Activated CD4-positive, alpha-beta T cell treated with anti-CD3 and anti-CD28 coated beads for 4 hours (primary cell): ENCODE measurements at places on chromosomes 7 and 10.

- no peak for DNase-seq
Observed at GRCh38 chr10:117271427-117271826, 30.5 kb downstream of the SLC18A2 start.

GRCh38 chr10:132918264-132918616 is 24.1 kb downstream of the CFAP46 start:
- no peak for DNase-seq

- DNase-seq, result no peak
Observed at GRCh38 chr7:46414946-46415345, 493.9 kb upstream of the IGFBP3 start.

GRCh38 chr7:149624419-149625339 is 127.1 kb upstream of the ZNF746 start:
- peak; percentile 86 for DNase-seq

- DNase-seq, result no peak
Observed at GRCh38 chr10:106612381-106612780, 552.1 kb downstream of the SORCS1 start.

GRCh38 chr7:4725014-4725849 is 43.1 kb downstream of the FOXK1 start:
- DNase-seq, result peak; percentile 40

DNA sequence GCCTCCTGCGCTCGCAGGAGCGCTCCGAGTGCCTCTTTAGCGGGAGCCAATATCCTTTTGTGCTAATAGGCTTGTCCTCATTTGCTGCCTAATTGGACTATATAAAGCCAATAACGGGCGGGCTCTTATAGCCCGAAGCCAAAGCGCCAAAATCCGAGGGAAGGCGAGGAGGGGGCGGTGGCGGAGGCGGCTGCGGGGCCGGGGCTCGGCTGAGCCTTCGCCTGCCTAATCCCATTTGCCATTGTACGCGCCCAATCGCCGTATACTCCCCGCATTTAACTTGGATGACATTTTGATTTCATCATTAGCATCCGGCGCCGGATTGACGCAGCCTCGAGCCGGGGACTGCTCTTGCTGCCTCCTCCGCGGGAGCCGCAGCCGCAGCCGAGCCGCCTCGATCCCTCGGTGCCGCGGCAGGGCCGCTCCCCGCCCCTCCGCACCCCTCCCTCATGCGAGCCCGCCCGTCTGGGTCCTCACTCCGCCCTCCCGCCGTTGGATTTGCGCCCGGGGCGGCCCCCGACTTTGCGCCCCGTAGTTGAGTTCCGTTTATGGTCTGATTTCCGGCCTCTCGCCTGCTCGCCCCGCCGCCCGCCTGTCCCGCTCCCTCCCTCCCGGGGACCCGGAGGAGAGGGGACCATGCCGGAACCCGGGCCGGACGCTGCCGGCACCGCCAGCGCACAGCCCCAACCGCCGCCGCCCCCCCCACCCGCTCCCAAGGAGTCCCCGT is at the start of gene HMX3:
HMX3 (plus strand) TSS at position 556 of the 727 bp plus-strand sequence; CDS start at position 637, 81 bp downstream.
- no peak for DNase-seq

- no peak for DNase-seq
Observed at GRCh38 chr10:56867236-56867635, 506.2 kb upstream of the ZWINT start.

- DNase-seq, result no peak
Observed at GRCh38 chr10:44990302-44990655, 10.4 kb upstream of the ZNF22 start.

- DNase-seq, result peak; percentile 20
Observed at GRCh38 chr7:12685550-12685949, 1.9 kb upstream of the ARL4A start.

DNA sequence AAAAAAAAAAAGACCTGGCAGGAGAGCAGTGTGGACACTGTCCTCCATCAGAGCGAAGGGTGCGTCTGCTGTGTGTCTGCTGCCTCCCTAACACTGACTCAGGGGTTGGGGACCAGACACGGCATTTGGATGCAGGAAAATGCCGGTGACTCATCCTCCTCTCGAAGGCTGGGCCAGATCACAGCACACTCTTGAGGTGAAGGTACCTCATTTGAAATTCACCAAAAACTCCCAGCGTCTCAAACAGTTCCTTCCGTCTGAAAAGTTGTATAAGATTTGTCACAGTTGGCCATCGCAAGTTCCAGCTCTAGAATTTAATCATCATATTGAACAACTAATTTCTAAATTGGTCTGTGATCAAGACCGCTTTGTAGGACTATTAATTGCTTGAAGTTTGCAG is 118.1 kb upstream of the LYZL2 start:
- peak; percentile 48 for DNase-seq

GRCh38 chr10:26437637-26438461 is at the start of gene APBB1IP:
APBB1IP (plus strand) TSS chr10:26438341; CDS start chr10:26492327, 53,986 bp downstream.
- DNase-seq, result peak; percentile 42

GRCh38 chr7:155918720-155919390 is 106.6 kb upstream of the SHH start:
- DNase-seq, result no peak

DNA sequence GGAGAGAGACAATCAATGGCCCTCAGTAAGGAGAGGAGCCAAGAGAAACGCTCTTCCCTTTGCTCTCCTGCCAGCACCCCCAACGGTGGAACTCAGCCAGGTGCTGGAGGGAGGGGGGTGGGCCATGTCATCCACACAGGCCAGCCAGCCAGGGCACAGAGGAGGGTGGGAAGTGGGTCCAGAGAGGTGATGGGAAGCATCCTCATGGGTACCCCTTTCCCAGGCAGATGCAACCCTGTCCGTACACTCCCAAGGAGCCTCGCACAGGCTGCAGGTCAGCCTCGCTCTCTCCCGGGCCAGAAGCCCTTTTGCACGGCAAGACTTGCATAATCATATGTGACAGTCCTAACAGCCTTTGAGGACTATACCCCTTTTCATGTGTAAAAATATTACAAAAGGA is 142.0 kb upstream of the NAMPT start:
- DNase-seq, result no peak

GRCh38 chr7:117283779-117284178 is 39.1 kb downstream of the WNT2 start:
- DNase-seq, result no peak

DNA sequence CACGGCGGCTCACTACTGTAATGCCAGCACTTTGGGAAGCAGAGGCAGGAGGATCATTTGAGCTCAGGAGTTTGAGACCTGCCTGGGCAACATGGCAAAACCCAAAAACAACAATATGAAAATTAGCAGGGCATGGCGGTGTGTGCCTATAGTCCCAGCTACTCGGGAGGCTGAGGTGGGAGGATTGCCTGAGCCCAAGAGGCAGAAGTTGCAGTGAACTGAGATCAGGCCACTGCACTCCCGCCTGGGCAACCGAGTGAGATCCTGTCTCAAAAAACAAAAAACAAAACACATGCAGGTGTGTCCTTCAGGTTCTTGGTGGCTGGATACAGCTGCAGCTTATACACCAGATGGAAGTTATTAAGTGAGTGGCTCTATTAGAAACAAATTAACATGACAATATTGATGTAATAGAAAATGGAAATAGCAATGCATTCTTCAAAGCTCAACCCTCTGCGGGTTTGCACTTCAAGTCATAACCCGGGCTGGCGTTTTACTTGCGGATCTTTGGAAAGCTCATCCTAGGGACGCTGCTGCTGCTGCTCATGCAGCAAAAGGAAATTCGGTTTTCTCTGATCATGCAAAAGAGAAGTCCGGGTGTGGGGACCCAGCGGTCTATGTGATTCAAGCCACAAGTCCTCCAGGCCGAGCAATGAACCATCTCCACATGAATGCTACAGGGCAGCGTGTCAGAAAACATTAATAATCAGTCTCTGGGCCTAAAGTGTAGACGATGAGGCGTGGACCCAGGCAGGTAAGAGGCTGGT is 281.9 kb downstream of the PRPF18 start:
- DNase-seq, result no peak

DNA sequence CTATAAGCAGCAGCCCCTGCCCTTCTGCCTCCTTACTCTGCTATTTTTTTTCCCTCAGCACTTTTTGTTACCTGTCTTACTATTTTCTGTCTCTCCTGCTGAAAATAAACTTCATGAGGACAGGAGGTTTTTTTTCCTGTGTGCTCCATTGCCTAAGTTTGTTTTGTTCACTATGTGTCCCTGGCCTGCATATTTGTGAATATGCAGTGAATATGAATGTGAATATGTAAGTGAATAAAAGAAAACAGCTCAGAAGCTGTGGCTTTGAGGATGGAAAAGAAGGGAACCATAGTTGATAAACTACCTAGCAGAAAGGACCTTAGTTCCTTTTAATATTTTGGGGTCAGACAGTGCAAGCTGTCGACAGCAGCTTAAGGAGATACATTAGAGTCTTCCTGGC is 34.9 kb downstream of the PCBD1 start:
- DNase-seq, result no peak

DNA sequence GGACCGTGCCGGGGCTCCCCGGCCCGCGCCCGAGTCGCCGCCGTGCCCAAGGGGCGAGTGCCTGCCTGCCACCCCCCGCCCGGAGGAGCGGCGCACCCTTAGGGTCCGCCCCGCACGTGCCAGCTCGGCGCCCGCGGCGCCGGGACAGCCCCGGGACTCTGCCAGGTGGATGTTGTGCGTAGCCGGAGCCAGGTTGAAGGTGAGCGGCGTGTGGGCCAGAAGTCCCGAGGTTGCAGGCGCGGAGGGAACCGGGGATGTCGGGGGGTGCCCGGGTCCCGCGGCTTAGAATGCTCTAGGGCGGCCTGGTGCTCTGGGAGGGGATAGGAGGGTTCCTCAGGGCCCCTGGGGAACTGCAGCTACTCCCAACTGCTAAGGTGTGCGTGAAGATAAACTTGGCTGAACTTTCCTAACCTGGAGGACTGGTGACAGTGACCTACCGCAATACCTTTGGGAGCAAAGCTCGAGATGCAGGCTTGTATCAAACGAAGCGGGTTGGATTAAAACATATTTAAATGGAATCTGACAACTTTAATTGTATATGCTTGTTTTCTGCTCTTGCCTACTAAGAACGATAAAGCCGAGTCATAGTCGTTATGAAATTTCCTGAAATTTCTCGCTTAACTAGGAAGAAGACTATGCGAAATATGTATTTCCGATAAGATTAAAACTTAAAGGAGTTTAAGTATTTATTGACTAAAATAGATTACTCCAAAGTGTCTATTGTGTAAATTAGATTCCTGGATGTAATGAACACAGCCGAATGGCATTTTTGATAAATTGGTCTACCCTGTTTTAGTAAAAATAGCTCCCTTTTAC is at the start of gene CUX1:
CUX1 (plus strand) TSS at position 156 of the 816 bp plus-strand sequence; CDS start at position 170, 14 bp downstream.
- peak; percentile 30 for DNase-seq

DNA sequence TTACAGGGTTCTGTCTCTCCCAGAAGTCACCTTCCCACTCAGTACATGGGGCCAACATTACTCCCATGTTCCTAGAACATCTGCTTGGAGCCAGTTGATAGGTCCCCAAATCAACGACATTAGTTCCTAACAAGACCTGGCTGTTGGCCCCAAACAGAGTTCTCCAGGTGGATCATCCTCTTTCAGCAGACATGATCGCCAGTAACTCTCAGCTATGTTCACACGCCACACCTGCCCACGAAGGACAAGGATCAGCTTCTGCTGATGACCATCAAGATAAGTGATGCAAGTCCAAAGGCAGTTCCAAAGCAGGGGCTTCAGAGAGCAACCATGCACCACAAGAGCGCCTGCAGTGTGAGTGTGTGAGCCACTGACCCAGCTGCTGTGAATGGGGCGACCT is 11.0 kb downstream of the ZNF777 start:
- no peak for DNase-seq

GRCh38 chr7:27782849-27783248 is 42.9 kb downstream of the TAX1BP1 start:
- no peak for DNase-seq

- no peak for DNase-seq
Observed at GRCh38 chr10:96212911-96213310, 58.5 kb downstream of the BLNK start.

- DNase-seq, result no peak
Observed at GRCh38 chr7:29271319-29271658, 76.7 kb downstream of the CHN2 start.

DNA sequence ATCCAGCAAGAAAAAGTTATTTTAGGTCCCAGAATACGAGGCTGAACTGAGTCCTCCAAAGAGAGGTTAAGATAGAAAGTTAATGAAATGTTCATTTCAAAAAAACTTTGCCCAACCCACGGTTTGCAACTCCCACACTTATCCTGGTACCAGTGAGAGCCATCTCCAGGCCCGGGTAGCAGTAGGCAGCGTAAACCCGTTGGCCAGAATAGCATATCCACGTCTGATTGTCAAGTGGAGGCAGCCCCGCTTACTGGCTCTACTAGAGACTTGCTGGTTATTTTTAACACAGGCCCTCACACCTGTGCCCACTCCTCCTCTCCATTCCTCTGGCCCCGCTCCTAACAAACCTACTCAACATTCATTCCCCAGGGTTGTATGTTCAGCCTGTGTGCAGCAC is 109.7 kb downstream of the HIP1 start:
- no peak for DNase-seq

- DNase-seq, result no peak
Observed at GRCh38 chr10:21831986-21832820, 171.3 kb downstream of the DNAJC1 start.

DNA sequence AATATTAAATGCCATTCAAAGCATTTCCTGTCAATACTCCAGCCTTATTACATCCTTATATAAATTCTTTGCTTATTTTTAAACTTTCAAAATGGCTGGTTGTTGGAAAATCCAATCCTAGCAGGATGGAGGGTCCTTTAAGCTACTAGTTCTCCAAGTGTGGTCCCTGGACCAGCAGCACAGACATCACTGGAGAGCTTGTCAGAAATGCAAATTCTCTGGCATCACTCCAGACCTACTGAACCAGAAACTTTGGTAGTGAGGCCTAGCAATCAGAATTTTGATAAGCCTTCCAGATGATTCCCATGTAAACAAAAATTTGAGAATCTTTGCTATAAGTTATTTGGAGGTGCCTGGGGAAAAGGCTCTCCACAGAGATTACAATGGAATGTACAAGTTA is 43.8 kb downstream of the CALCR start:
- no peak for DNase-seq

DNA sequence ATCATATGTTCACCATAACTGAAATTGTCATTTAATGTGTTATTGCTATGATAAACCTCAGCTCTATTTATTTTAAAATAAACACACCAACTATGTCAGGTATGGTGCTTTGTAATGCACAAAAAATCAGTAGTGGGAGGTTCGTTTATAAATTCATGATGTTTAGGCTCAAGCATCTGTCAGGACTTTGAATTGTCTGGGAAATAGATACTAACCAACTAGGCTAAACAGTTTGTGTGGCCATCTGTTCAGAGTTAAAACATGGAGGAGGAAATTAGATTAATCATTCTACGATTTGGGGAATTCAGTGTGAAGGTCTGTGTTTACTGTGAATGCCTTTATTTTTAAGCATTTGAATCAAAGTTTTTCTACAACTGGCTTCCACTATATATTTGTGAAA is 212.6 kb upstream of the FZD8 start:
- DNase-seq, result no peak
